ENCODE measurements at places on chromosomes 2 and 18. TPM values are rescaled to one million over a fixed set of nuclear protein-coding genes. Genes with fewer than 3 reads are reported as not detected.

The FOXI3 gene
- total RNA-seq: not detected

The PCARE gene
- not detected for total RNA-seq

The CHPF gene
- 50.0 TPM for total RNA-seq

The ANKRD30B gene
- total RNA-seq: not detected

The SPP2 gene
- total RNA-seq: not detected

The EVA1A gene
- 2.3 TPM for total RNA-seq

The RAD51AP2 gene
- total RNA-seq: 0.32 TPM

The INO80B gene
- total RNA-seq: 14.5 TPM

The ZNF521 gene
- total RNA-seq: 0.68 TPM

The TEKT4 gene
- not detected for total RNA-seq

The SERPINB5 gene
- total RNA-seq: 204 TPM

The CASP10 gene
- total RNA-seq: 9.0 TPM

The TRIB2 gene
- 28.3 TPM for total RNA-seq

The YES1 gene
- total RNA-seq: 105 TPM

The KCNG2 gene
- not detected for total RNA-seq

The DAPL1 gene
- total RNA-seq: 202 TPM

GRCh38 chr2:25671622-25672021, 1.8 kb downstream of the DTNB start:
- DNase-seq: no peak

GRCh38 chr2:191152482-191153240, 1.9 kb upstream of the STAT4 start:
- DNase-seq: no peak

DNA sequence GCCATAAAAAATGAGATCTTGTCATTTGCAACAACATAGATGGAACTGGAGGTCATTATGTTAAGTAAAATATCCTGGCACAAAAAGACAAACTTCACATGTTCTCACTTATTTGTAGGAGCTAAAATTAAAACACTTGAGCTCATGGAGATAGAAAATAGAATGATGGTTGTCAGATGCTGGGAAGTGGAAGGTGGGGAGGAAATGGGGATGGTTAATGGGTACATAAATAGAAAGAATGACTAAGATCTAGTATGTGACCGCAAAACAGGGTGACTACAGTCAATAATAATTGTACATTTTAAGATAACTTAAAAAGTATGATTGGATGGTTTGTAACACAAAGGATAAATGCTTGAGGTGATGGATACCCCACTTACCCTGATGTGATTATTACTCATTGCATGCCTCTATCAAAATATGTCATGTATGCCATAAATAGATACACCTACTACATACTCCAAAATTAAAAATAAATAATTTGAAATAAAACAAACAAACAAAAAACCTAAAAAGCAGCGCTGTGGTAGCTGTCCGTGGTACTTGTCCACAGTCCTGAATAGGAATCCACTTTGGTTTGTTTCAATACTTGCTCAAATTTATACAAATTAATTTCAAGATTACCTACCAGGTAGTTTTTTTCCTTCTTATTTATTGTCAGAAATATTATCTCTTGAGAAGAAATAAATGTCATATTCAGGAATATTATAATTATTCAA, 224.5 kb downstream of the DLGAP1 start:
- DNase-seq: no peak

DNA sequence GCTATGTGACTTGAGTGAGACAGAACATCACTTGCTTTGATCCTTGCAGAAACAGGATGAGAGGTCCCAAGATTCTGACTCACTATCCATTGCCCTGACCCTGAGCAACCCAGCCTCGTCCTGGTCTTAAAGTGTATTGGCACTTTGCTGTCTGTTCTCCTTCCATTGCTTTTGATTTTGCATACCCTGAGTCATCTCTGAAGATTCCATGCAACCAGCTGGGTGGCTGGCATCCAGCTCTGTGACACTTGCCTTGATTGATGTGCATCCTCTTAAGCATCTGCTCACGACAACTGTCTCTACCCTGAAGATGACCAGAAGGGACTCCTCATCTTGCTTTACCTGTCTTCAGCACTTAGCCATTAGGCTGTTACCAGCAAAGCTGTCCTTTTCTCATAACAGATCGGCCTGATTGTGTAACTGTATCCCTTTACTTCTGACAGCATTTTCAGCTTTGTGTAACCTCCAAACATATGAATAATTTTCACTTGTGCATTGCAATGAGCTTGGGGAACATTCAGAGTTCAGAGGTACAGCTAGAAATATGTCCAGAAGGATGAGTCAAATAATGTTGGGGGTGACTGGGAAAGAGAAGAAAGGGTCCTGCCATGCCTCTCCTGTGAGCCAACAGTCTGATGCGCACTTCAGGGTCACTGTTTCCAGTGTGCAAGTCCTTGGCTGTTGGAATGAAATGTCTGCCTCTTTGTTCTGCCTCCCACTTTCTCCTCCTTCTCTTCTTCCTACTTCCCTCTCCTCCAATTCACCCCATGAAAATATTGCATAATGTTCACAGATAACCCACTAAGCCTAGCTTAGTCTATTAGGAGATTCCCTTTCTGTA, 249.7 kb upstream of the OSR1 start:
- DNase-seq: no peak

- DNase-seq: no peak
Observed at GRCh38 chr2:52498077-52498750, 1269.4 kb upstream of the CHAC2 start.

DNA sequence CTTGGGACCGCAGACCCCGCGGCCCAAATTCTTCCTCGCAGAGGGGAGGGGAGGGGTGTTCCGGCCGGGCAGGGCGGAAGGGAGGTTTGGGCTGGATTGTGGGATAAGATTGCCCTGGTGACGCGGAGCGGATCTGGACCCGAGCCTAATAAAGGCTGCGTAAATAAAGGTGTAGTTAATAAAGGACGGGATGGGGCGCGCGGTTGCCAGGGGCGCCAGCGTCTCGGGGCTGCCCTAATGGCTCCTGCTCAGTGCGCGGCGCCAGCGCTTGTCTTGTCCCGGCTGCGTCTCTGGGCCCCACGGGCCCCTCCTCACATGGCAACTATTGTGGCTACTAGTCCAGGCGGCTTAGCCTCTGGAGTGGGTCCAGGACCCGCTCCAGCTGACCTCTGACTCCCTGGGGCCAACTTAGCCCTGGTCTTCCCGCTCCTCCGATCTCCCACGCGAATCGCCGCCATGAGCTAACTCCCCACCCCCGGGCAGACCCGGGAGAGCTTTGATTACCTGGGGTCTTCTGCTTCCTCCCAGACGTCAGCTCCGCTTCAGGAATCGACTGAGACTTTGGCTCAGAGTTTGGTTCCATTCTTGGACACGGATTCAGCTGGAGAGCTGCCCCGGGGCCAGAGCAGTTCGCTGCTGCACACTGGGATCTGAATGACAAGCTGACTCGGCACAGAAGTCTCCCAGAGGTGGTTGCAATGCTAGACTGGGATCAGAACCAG, 36.5 kb downstream of the SLC25A52 start:
- DNase-seq: no peak

DNA sequence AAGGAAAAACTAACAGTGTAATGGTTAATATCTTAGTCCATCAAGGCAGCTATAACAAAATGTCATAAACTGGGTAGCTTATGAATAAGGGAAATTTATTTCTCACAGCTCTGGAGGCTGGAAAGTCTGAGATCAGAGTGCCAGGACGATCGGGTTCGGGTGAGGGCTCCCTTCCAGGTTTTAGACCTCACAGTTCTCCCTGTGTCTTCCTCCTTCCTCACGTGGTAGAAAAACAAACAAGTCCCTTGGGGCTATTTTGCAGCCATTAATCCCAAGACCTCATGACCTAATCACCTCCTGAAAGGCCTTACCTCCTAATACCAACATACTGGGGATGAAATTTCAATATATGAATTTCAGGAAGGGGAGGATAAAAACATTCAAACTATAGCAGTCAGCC, 455.9 kb downstream of the CNTNAP5 start:
- DNase-seq: no peak

DNA sequence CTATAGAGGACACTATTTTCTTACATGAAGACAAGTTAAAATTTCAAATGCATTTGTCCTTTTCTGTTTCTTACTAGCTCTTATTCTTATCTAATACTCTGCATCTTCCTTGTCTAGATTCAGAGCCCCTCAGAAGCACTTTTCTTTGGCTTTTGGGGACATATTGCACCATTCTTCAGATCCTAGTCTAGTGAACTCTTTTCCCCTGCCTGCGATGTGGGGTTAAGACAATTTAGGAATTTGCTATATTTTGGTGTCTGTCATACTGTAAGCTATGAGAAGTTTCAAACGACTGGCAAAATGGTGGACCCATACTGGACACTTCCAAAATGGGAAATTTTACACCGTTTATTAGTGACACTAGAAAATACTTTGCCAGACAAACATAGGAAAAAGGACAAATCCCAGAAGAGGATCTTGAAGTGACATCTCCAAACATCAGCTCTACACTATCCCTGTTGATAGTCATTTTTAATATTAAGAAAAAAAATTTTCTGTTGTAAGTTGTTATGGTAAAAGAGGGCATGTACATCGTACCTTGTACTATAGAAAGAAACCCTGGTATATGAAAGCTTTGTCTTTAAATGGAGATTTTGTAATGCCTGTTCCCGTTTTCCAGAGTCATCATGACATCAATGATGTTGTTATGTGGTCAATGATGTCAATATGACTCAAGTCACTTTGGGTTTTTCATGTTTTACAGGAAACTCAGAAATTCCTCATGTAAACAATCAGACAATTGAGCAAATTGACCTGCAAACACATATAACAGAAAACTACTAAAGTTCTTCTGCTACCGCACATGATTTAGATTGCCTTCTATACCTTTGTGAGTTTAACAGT, 4.4 kb upstream of the KYNU start:
- DNase-seq: no peak

GRCh38 chr2:222671259-222672067, at the start of gene MOGAT1:
TSS of gene MOGAT1 (plus strand) at chr2:222671658. CDS start at chr2:222671786, 128 bp downstream.
- DNase-seq: no peak

DNA sequence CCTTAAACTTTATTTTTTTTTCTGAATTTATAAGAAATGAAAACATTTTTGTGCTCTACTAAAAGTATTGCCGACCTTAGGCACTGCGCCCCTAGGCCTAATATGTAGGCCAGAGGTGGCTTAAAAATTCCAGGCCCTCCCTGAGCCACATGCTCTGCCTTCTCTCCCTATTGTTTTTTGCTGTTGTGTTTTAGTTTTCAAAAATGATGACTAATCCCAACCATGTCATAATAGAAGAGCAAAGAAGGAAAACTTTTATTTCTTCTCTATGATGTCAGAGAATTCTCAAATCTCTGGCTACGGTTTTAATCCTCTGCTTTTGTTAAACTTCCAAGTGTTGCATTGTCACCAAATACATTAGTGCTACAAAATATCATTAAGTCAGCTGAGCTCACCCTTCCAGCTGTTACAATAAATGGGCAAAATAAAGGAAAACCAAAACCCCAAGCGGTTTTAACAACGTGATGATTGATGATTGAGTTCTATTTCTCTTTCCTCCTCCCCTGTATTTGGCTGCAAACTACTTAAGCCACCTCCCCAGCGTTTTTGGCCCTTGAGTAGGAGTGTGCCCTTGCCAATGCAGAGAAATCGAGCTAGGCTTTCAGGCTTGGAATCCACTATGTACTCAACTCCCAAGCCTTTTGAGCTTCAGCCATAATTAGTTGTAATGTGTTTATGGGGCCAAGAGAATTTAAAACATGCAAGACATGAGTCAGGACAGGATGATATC, 163.5 kb upstream of the POU3F3 start:
- DNase-seq: no peak

GRCh38 chr2:47541848-47542450, 139.0 kb downstream of the MSH2 start:
- DNase-seq: no peak

GRCh38 chr2:70192516-70192915, 1.7 kb upstream of the C2orf42 start:
- DNase-seq: no peak

- DNase-seq: no peak
Observed at GRCh38 chr2:20113004-20113796, 61.8 kb upstream of the LAPTM4A start.

- DNase-seq: no peak
Observed at GRCh38 chr2:210363261-210363660, 48.3 kb upstream of the MYL1 start.

GRCh38 chr2:201932511-201932910, 101.1 kb upstream of the FZD7 start:
- DNase-seq: no peak

- no peak for DNase-seq
Observed at GRCh38 chr2:43402452-43402937, 176.1 kb upstream of the ZFP36L2 start.

- DNase-seq: no peak
Observed at GRCh38 chr2:44802777-44803424, 138.6 kb upstream of the SIX3 start.

- DNase-seq: no peak
Observed at GRCh38 chr2:118687192-118687591, 160.3 kb downstream of the EN1 start.

DNA sequence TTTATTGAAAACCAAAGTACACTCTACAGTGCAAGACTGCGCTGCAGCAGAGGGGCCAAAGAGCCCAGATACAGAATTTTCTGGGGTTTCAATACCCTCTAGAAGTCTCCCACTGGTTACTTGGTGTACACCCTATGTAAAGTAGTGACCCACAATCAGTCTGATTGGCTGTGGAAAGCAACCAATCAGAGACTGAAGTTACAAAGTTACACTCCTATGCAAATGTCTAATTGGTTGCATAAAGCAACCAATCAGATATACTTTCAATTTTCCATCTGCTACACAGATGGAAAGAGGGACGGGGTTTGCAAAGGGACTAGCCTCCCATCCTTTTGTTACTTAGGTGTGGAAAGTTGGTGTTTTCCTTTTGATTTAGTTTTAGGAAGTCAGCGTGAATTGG, 198.9 kb upstream of the SH3BP4 start:
- DNase-seq: no peak

DNA sequence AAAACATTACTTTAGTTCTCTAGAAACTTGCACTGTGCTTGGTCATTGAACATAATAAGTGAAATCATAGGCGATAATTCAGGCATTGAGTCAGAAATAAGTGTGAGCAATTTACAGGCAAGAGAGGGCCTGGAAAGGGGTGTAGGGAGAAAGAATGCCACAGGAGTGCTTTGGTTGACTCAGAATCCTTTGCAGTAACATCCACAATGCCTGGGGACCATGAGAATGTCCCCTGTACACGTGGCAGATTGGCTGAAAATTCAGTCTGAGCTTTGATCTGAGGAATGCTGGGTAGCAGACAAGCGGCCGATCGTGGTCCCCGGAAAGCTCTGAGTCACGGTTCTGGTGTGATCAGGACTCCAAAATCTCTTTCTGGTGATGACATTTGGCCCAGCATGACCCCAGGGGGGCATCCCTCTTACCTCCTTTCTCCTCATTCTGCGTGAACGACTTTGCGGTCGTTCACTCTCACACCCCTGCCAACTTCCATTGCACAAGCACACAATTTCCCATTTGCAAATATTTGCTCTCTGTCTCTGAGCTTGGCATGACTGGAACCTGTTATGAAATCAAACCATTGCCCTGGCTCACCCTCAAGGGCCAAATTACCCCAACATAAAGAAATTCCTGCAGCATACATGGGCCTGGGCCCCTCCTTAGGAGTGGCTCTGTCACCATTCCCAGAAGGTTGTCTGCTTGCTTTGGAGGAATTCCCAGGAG, 305.0 kb upstream of the EPAS1 start:
- no peak for DNase-seq

GRCh38 chr2:20438334-20439192, 8.3 kb upstream of the RHOB start:
- DNase-seq: no peak

Data from esophagus squamous epithelium (tissue), 5 donors.